ENCODE measurements at places on chromosomes 12 and 14. TPM values are rescaled to one million over a fixed set of nuclear protein-coding genes. Genes with fewer than 3 reads are reported as not detected.

DNA sequence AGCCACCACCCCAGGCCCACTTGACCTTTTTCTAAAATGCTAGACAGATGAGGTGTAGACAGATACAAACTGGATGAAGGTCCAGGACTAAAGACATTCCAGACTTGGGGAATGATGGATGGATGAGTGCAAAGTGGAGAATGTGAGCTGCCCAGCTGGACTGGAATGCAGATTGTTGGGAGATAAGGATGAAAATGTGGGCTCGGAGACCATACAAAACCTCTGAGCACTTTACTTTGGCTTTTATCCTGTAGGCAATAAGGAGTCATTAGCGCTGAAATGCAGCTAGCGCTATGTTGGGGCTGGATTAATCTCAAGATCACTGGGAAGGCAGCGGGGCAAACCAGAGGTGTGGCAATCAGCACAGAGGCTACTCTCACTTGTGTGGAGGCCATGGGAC is 64.7 kb upstream of the GNPNAT1 start:
- ATAC-seq = no peak
- H3K27me3 ChIP-seq = no peaks in the 10 kb centered on the region
- peaks cover 5% of the 10 kb centered on the region for H3K36me3 ChIP-seq
- no peak overlapping the region for H3K27ac ChIP-seq

AQP2 gene
- not detected for total RNA-seq

- H3K27ac ChIP-seq = no peak overlapping the region
- no peak overlapping the region for H3K4me3 ChIP-seq
- no peak for ATAC-seq
- H3K4me1 ChIP-seq = no peaks in the 10 kb centered on the region
- no peaks in the 10 kb centered on the region for H3K27me3 ChIP-seq
Observed at GRCh38 chr12:93794738-93795137, 117.6 kb downstream of the CRADD start.

- H3K27me3 ChIP-seq = no peaks in the 10 kb centered on the region
- H3K27ac ChIP-seq = peak overlapping the region; percentile 26
- no peak for ATAC-seq
- peaks cover 98% of the 10 kb centered on the region for H3K36me3 ChIP-seq
- H3K4me3 ChIP-seq = no peak overlapping the region
Observed at GRCh38 chr14:21498540-21499526, 12.3 kb downstream of the METTL3 start.

DNA sequence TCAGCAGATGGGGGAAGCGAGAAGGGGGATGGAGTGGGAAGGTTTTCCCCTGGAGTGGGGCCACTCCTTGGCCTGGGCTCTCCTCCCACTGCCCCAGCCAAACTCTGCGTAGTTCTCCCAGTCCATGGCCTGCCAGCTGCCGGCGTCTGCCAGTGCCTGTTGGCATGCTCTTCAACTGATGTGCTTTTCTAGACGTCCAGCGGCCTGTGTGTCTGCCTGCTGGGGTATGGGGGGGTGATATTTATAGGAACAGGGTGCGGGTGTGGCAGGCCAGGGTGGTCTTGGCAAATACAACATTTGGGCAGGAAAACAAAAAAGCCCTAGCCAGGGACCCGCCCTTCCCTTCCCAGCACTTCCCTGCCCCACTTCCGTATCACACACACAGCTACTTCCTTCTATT is 786.3 kb upstream of the NOVA1 start:
- ATAC-seq = no peak
- no peaks in the 10 kb centered on the region for H3K36me3 ChIP-seq
- no peak overlapping the region for H3K4me3 ChIP-seq

HOXC4 gene
- 3.1 TPM for total RNA-seq

RHOJ gene
- total RNA-seq = 12.9 TPM

- no peaks in the 10 kb centered on the region for H3K36me3 ChIP-seq
- no peak overlapping the region for H3K27ac ChIP-seq
- ATAC-seq = no peak
- H3K27me3 ChIP-seq = no peaks in the 10 kb centered on the region
- H3K4me1 ChIP-seq = no peaks in the 10 kb centered on the region
Observed at GRCh38 chr14:102532204-102532658, 22.7 kb upstream of the ANKRD9 start.

PLA2G1B gene
- not detected for total RNA-seq

GRCh38 chr14:73755434-73756014 is 41.3 kb upstream of the PNMA1 start:
- H3K36me3 ChIP-seq = no peaks in the 10 kb centered on the region
- H3K27ac ChIP-seq = peak overlapping the region; percentile 99
- no peaks in the 10 kb centered on the region for H3K27me3 ChIP-seq
- H3K4me3 ChIP-seq = peak overlapping the region; percentile 34
- peaks cover 89% of the 10 kb centered on the region for H3K4me1 ChIP-seq
- ATAC-seq = no peak

GRCh38 chr14:76194327-76194726 is 42.6 kb downstream of the GPATCH2L start:
- peaks cover 91% of the 10 kb centered on the region for H3K36me3 ChIP-seq
- no peak overlapping the region for H3K4me3 ChIP-seq
- no peaks in the 10 kb centered on the region for H3K27me3 ChIP-seq
- H3K4me1 ChIP-seq = no peaks in the 10 kb centered on the region

SOX5 gene
- 6.4 TPM for total RNA-seq

DNA sequence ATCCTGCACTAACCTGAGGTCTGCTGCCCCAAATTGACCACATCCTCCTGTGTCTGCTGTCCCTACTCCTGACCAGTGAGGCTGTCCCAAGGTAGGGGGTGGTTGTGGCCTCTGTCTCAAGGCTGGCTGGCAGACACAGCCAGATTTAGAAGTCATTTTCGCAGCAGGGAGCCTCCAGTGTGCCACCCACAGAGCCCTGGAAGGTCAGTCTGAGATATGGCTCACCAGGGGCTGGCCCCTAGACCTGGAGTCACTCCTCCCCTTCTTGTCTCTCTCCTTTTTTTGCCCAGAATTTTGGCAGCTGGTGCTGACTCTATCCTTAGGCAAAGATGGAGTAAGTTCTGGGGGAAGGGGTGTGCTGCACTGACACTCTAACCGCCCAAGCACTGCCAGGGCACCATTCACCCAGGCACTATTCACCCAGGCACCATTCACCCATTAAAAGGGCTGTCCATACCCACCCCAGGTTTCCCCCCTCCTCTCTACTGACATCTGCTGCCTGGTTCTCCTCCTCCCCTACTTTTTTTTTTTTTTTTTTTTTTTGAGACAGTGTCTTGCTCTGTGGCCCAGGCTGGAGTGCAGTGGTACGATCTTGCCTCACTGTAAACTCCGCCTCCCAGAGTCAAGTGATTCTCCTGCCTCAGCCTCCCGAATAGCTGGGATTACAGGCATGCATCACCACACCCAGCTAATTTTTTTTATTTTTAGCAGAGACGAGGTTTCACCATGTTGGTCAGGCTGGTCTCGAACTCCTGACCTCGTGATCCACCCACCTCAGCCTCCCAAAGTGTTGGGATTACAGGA is 7.7 kb downstream of the DDN start:
- H3K36me3 ChIP-seq = no peaks in the 10 kb centered on the region
- no peak for ATAC-seq
- no peak overlapping the region for H3K4me3 ChIP-seq
- H3K27ac ChIP-seq = no peak overlapping the region

CCDC198 gene
- not detected for total RNA-seq

GRCh38 chr14:105416671-105417070 is 3.0 kb upstream of the MTA1 start:
- no peak for ATAC-seq
- no peak overlapping the region for H3K27ac ChIP-seq
- H3K27me3 ChIP-seq = peaks cover 19% of the 10 kb centered on the region
- H3K4me3 ChIP-seq = no peak overlapping the region

DNA sequence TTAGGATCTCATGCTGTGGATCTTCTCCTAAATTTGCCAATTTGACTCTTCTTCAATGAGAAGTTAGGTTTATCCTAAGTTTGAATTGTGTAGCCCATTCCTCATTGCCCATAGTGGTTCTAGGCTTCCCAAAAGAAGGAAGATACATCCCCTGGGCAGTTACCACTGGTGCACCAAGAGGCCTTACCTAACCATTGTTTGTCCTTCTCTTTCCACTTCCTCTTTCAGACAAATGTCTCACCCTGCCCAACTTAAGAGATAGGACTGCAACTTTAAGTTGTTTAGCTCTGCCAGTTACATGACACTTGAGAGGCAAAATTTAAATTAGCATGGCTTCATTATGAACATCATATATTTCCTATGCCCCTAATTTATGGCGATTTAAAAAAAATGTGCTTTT is 9.4 kb upstream of the KCNH3 start:
- no peak overlapping the region for H3K4me3 ChIP-seq
- peaks cover 2% of the 10 kb centered on the region for H3K27me3 ChIP-seq
- no peak for ATAC-seq

- ATAC-seq = peak; percentile 83
- no peaks in the 10 kb centered on the region for H3K36me3 ChIP-seq
- H3K27ac ChIP-seq = peak overlapping the region; percentile 56
- H3K4me3 ChIP-seq = no peak overlapping the region
- H3K27me3 ChIP-seq = no peaks in the 10 kb centered on the region
- H3K4me1 ChIP-seq = peaks cover 16% of the 10 kb centered on the region
Observed at GRCh38 chr12:75722714-75723200, 211.3 kb upstream of the KRR1 start.

SRRM4 gene
- not detected for total RNA-seq

DNA sequence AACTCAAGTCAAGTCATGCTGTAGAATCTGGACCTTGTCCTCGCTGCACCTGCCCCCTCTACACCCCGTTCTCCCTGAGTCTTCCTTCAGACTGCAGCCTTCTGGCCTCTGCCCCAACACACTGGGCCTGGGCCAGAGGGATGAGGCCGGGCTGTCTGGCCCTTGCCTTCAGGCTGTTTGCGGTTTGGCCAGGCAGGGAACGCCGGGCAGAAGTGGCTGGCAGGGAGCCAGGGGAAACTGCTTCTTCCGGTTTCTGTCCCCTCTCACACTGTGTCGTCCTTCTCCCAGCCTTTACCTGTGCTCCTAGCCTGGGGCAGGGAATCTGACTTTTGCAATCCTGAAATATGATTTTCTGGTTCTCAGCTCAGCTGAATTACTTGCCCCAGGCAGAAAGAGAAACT is 13.5 kb downstream of the DGLUCY start:
- H3K4me1 ChIP-seq = peaks cover 6% of the 10 kb centered on the region
- H3K27ac ChIP-seq = peak overlapping the region; percentile 68
- no peaks in the 10 kb centered on the region for H3K27me3 ChIP-seq
- H3K4me3 ChIP-seq = no peak overlapping the region

DNA sequence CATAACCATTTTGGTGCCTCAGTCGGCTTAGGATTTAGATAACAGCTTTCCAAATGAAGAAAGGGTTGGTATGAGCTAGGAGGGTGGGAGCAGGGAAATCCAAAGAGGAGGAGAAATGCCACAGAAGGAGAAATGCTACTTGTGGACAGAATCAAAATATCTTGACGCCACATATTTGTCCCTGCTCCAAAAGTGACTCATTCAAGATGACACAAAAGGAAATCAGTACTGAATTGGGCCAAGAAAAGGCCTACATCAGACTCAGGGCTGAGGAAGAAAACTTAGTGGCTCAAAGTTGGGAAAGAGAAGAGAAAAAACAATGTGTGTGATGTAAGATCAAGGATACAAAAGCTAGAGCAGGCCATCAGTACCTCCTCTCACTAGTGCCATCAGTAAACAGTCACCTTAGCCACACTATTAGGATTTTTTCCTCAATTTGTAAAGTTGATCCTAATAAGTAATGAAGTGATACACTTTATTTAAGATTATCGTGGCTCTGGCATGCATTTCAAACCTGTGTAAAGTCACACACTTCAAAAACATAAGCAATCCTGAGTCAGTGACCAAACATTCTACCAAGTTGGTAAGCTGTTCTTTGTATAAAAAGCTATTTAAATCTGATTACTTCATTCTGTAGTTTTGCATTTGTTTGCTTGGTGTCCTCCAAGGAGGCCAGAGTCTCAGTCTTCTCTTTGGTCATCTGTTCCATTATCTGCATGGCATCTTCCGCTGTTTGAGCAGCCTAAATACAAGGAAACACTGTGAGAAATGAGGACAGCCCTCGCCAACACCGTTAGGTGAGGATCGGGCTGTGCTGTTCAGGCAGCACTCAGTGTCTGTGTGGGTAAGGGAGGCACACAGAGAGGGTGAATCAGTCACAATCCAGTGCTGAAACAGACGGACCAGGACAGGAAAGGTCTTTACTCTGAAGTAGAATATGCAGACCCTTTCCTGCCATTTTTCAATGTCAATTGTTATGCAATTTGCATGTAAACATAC is 52.6 kb upstream of the VPS33A start:
- ATAC-seq = peak; percentile 96
- H3K27ac ChIP-seq = peak overlapping the region; percentile 46
- H3K36me3 ChIP-seq = no peaks in the 10 kb centered on the region
- H3K4me3 ChIP-seq = no peak overlapping the region
- no peaks in the 10 kb centered on the region for H3K27me3 ChIP-seq
- H3K4me1 ChIP-seq = peaks cover 5% of the 10 kb centered on the region

DNA sequence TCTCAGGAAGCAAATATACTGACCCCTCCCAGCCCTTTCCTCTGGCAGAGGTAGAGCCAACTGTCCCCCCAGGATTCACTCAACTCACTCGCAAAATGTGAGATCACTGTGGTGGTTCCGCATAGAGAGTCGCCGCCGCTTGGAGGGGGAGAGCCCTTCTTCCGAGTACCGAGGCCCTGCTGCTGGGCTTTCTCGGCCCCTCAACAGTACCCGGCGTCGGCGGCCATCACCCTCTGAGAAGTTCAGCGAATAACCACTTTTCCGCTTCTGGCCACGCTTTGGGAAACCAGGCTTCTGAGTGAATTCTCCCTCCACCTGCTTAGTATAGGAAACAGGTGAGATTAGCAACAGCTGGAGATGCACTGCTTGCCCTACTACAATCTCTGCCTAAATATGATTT is 31.1 kb downstream of the BAZ2A start:
- no peak overlapping the region for H3K4me3 ChIP-seq
- H3K27me3 ChIP-seq = no peaks in the 10 kb centered on the region
- ATAC-seq = no peak
- H3K27ac ChIP-seq = no peak overlapping the region
- peaks cover 94% of the 10 kb centered on the region for H3K36me3 ChIP-seq

DNA sequence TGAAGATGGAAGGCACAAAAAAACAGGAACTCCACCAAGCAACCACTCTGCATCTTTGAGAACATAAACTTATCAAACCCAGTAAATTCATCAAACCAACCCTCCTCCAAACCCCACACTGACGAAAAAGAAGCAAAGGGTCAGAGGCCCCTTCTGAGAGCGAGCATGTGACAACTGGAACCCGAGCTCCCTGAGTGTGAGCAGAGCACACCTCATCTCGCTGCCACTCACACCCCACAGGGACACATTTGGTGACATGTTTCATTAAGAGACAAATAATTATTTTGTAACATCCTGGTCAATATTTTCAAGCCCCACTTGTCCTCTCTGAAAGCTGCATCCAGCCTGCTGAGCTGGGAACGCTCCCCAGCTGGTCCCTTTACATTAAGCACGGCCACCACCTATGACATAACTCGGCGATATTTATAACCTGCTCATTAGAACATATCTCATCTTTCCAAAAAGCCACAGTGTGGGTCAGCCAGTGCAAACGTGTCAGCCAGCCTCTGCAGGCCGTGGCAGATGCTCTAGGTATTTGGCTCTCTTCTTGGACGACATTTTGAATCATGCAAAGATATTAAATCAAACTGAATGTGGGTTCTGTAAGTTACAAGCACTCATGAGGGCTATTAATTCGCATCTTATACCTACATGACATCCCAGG is 120.1 kb downstream of the TTC7B start:
- peak overlapping the region; percentile 83 for H3K27ac ChIP-seq
- H3K36me3 ChIP-seq = no peaks in the 10 kb centered on the region
- no peak for ATAC-seq
- no peaks in the 10 kb centered on the region for H3K27me3 ChIP-seq
- H3K4me3 ChIP-seq = no peak overlapping the region
- H3K4me1 ChIP-seq = peaks cover 15% of the 10 kb centered on the region
